ENCODE measurements at places on chromosomes 16 and 17.

DNA sequence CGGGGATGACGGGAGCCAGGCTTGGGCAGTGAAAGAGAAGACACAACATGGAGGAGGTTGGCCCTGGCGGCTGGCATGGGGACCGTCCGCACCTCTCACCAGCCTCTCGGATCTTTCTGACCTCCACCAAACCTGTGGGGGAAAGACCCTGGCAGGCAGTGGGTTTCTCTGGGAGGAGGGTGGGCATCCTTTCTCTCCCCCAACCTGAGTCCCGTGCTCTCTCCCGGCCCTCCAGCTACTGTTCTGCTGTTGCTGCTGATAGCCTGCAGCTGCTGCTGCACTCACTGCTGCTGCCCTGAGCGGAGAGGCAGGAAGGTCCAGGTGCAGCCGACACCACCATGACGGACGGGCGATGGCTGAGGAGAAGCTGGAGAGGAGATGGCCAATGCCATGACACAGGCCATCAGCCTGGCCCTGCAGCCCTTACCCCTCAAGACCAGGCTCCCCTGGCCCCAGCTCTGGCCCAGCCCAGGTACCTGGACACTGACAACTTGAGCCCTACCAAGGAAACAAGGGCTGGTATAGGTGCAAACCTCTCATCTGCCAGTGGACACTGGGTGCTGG is 7.4 kb downstream of the SMIM5 start:
- DNase-seq: no peak

DNA sequence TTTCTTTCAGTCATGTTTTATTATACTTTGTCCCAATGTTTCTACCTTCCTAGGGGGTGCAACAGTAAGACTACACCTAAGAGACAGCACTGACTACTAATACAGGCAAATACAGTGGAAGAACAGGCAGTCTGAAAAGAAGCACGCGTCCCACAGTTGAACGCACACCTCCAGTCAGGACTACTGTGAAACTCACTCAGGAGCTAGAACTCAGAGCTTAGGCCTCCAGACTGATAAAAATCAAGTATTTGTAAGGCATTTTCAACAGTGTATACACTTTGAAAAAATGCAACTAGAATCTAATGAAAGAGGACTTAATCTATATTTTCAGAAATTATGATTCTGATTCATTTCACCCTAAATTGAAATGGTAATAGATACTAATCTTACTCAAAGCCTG is 14.4 kb downstream of the ITFG1 start:
- DNase-seq: no peak

GRCh38 chr17:78829477-78829876 is 11.1 kb downstream of the USP36 start:
- DNase-seq: no peak

- DNase-seq: no peak
Measured at GRCh38 chr17:50608700-50609379, 25.8 kb upstream of the ABCC3 start.

- DNase-seq: no peak
Measured at GRCh38 chr17:41369023-41369422, 590 bp downstream of the KRT33B start.

DNA sequence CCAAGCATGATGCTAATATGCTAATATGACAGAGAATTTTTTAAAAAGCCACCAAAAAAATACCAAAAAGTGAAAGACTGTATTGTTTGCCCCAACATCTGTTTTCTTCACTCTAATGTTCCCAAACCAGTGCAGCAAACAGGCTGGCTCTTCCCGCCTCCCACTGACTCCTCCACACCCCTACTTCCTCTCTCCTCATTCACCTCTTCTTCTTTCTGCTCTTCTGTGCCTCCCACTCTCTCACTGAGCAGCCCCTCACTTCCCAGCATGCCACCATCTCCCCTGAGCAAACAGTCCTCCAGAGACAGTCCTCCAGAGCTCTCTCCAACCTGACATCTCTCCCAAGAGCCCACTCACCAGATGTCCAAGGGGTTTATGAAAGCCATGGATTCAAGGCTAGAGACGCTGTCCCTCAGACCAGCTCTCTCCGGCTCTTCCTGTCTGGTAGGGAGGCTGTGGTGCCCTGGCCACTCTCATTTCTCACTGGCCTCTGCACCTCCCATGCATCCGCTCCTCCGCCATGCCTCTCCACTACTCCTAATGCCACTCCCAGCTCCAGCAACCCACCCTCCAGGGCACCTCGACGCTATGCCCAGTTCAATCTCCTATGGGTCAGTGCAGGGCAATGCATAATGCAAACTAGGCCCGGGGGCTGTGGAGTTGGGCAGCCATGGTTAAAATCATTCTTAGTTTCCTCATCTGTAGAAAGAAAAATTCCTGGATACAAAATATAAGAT is 52.9 kb downstream of the ANKRD11 start:
- no peak for DNase-seq

DNA sequence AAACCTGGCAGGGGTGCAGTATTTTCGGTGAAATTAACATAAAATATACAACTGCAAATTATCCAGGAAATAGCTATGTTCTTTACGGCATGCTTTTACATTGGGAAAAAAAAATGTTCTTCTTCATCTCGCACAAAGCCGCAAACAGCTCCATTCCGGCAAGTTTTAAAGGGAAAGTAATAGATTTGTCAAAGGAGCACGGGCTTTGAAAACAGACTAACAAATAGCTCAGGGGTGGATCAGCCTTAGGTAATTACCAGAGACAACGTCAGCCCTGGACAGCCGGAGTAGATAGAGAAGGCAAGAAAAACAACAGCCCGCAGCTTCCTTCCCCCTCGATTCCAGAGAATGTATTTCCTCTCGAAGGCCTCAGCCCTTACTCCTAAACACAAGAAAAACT is 222.5 kb downstream of the C16orf78 start:
- no peak for DNase-seq

GRCh38 chr16:89132194-89133005 is 38.7 kb downstream of the ACSF3 start:
- peak; percentile 47 for DNase-seq

DNA sequence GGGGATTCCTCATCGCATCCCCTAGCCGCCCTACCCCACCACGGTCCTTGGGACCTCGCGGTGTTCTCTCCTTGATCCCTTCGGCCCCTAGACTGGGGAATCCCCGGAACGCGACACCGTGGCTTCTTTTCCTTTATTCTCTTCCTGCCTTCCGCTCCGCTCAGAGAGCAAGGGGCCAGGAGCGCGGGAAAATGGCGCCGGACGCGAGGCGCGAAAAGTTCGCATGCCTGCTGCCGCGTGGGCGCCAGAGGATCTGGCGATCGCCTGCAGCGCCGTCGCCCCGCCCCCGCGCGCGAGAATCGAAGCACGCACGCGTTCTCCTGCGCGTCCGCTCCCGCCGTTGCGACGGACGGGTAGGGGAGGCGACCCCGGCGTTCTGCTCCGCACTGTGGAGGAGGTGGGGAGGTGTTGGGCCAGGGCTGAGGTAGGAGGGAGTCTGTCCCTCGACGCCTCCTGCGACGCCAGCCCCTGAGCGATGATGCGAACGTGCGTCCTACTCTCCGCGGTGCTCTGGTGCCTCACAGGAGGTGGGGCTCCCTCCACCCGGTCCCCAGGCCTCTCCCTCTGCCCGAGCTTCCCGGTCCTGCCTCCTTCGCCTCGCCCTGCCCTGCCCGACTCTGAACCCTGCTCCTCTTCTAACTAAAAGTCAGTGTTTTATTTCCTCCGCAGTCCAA is at the start of gene ZPBP2:
TSS of gene ZPBP2 (plus strand) at position 323 of the 674 bp plus-strand sequence. CDS start at position 476, 153 bp downstream.
- peak; percentile 43 for DNase-seq

- DNase-seq: no peak
Measured at GRCh38 chr17:66541461-66542128, 239.2 kb downstream of the PRKCA start.

DNA sequence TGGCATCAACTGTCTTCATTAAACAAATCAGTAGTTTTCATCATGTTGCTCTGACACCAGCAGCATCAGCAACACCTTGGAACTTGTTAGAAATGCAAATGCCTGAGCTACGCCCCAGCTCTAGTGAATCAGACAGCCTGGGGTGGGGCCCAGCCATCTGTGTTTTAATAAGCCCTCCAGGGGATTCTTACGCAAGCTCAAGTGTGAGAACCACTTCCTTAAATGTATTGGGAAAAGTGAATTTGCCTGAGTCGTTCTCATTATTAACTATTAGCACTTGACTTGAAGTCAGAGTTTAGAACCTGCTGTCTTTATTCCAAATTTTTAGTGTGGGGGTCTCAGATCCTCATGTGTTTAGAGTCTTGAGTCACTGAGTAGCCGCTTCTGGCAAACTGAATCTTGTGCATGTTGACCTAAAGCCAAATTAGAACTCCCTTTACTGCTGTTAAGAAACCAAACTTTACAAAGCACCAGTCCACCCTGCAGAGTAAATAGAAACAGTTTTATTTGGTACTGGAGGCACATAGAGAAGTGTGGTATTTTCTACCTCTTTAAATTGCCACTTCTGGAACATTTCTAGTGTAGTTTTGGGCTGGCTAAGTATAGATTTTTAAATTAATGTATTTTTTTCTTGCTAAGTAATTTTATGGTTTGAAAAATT is 137.4 kb upstream of the COX10 start:
- no peak for DNase-seq

DNA sequence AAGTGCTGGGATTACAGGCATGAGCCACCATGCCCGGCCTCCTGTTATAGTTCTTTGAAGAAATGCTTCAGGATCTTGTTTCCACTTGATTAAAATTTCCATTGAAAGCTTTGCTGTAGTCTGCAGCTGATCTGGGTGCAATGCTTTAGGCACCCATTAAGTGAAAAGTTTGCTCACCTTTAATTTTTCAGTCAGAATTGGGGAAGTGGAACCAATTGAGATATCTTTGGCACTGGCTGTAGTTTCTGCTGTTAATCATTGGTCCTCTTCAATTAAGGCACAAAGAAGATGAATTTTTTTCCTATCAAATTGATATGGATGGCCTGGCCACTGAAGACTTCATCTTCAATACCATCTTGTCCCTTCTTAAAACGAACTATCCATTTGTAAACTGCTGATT is 336.1 kb upstream of the TBX2 start:
- no peak for DNase-seq

GRCh38 chr17:7883781-7884386 is 4.7 kb upstream of the CHD3 start:
- DNase-seq: peak; percentile 34

GRCh38 chr16:23378921-23379320 is 74.1 kb downstream of the COG7 start:
- DNase-seq: no peak

DNA sequence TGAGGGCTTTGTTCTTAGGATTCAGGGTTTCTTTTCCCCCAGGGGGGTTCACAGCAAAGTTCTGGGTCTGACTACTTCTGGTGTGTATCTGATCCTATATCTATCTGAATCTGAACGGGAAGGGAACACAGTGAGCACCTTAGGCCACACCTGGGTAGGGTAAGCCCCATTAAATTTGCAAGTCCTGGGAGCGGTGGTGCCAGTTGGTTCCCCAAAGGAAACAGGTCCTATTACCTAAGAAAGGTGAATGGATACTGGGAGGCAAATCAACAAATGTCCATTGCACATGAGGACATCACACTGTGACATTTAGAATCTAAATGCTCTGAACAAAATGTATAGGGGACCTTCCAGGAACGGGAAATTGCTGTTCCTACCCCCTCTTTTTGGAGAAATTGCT is 54.6 kb downstream of the BMERB1 start:
- no peak for DNase-seq

- no peak for DNase-seq
Measured at GRCh38 chr17:60526726-60527125, 684 bp upstream of the APPBP2 start.

GRCh38 chr17:48123776-48124388 is 16.3 kb downstream of the SNX11 start:
- no peak for DNase-seq

DNA sequence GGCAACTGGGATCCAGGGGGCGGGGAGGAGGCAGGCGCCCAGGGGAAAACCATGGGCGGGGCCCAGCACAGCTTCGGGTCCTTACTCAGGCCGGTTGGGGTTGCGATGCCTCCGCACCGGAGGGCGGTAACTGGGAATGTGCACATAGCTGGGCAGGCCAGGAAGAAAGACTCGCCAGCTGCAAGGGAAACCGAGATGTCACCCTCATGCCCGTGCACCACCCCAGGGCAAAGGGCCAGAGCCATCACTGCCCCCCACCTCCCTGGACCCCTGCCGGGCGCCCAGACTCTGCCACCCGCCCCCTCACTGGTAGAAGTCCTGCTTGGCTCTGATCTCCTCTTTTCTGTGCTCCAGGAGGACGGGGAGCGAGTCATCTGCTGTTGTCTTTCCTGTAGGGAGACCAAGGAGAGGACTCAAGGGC is 6.7 kb downstream of the ALOX12B start:
- DNase-seq: no peak

DNA sequence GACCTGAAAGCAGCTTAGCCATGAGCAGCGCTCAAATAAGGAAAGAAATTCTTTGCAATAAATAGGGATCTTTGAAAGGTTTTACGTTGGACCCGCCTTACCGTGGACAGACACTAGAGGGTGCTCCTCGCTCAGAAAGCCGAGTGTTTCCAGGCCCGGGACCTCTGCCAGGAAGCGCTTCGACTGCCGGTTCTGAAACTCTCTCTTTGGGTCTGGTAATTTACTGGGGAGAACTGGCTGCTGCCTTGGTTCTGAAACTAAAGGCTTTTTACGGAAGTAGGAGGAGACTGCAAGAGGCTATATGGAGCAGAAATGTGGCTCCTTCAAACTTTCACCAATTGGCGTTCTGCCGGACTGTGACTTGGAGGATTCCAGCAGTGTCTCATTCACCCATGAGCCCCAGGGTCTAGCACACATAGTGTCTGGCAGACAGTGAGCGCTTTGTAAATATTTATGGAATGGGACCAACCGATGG is 45.6 kb upstream of the HOXB9 start:
- DNase-seq: peak; percentile 73

GRCh38 chr17:75641343-75641742 is 8.1 kb downstream of the SMIM5 start:
- no peak for DNase-seq

GRCh38 chr16:48433116-48433849 is 48.1 kb upstream of the SIAH1 start:
- no peak for DNase-seq

DNA sequence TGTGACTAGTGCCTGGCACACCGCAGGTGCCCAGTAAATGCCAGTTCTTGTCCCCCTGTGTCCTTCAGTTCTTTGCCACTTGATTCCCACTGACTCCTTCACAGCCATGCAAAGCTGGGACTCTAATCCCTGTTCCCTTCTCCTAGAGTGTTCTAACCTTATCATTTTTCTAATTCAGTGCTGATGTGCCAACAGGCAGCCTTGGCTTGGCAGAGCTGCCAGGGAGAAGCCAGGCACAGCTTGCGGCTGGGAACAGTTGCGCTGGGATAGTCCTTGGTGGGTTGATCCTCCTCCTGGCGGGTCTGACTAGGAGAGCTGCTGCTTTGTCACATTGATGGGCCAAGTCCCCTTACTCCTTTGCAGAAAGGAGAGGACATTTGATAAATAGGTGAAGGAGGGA is 654.2 kb downstream of the HS3ST4 start:
- no peak for DNase-seq

GRCh38 chr17:44774271-44775135 is 15.7 kb downstream of the ADAM11 start:
- DNase-seq: peak; percentile 97

- peak; percentile 16 for DNase-seq
Measured at GRCh38 chr17:79970576-79971068, 65.0 kb downstream of the TBC1D16 start.

GRCh38 chr17:10336393-10336792 is 36.4 kb downstream of the MYH13 start:
- no peak for DNase-seq

Measured in activated naive CD4-positive, alpha-beta T cell treated with anti-CD3 and anti-CD28 coated beads, Interleukin-2, amount 50 U/mL, for 72 hours (primary cell).